Activated naive CD8-positive, alpha-beta T cell treated with anti-CD3 and anti-CD28 coated beads, Interleukin-2, amount 10 ng/mL, durations not matched to agents 7 days and 5 days (primary cell): ENCODE measurements at places on chromosomes 2 and 18.

GRCh38 chr2:57105694-57106093 lies 921.9 kb downstream of the CCDC85A start:
- no peak for DNase-seq

DNA sequence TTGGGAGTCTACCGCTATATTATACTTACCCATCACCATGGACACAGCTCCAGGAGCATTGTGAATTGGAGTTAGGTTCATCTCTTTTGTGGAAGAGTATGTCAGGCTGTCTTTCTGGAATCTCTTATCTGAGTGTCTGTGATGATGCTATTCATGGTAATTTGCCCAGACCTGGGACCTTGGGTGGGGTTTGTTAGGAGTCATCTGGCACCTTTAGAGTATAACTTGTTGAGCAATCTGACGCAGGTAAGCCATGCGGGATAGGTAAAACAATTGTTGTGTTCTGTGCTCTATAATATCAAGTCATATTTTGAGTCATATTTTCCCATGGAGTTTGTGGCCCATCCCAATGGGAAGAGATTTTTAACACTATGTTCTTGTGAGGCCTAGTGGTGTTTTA lies 49.7 kb upstream of the MAPRE2 start:
- no peak for DNase-seq

- DNase-seq, result no peak
Measured at GRCh38 chr18:59633961-59634485, 63.2 kb downstream of the CCBE1 start.

- DNase-seq, result peak; percentile 21
Measured at GRCh38 chr2:95005726-95006125, 19.8 kb upstream of the MAL start.

GRCh38 chr2:201275069-201275468 lies 14.7 kb downstream of the CASP8 start:
- DNase-seq, result no peak

DNA sequence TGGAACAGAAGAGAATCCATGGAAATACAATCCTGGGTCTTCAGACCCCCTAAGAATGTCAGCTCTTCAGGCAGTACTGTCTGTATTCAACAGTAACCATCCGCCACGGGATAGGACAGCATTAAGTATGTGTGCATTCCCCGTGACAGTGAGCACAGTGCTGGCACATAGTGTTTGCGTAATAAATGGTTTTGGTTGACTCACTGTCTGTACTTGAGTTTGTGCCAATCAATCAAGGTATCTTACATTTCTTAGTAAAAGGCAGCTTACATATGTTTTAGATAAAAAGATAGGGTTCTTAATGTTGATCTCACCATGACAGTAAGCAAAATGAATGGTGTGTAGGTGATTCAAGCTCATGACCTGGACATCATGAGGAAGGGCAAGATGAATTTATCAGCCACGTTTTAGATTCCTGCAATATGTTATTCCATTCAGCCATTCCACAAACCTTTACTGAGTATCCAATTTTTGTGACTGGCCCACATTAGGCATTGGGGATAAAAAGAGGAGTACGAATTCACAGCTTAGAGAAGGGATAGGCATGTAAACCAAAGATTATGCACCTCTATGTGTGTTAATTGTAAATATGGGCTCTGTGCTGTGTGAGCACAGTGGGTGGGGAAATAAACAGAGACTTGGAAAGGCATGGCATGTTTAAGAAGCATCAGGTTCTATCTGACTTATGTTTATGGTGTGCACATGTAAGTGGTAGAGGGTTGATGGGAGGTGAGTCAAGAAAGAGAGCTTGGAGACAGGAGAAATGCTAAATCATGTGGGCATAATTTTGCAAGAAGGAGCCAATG lies 258.8 kb downstream of the SLC8A1 start:
- no peak for DNase-seq

DNA sequence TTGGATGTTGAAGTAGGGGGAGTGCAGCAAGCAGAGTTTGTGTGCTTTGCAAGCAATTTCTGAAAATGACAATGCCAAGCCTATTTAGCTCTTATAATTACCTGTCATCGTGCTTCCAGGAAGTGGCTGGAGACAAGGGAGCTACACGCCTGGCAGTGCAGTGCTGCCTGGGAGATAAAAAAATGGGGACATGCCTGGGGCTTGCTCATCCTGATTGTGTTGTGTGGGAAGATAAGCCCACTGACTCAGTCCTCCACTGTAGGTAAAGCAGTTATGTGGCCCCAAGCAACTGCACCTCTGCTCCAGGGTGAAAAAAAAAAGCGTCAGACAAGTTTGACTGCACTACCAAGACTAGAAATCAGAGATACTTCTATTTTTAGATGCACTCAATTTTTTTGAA lies 396.9 kb upstream of the NXPH2 start:
- no peak for DNase-seq

DNA sequence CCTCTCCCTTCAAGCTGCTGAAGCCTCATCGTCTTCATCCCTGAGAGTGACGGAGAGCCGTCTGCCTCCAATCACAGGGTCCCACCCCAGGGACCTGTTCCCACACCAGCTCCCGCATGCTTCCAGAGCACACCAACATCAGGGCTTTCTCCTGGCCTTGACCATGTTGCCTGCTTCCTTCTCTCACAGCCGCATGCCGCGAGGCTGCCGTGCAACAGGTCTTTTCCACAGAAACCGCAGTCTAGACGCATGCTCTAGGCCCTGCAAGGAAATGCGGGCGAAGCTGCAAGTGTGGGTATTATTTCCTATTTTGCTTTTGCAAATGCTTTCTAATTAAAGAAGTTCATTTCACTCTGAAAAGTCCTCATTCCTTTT lies 277.8 kb downstream of the EIPR1 start:
- DNase-seq, result no peak

- no peak for DNase-seq
Measured at GRCh38 chr18:74184875-74185274, 36.6 kb downstream of the TIMM21 start.

GRCh38 chr18:50055488-50055887 lies 139.5 kb downstream of the MYO5B start:
- no peak for DNase-seq

- no peak for DNase-seq
Measured at GRCh38 chr2:101704046-101704466, 6.5 kb downstream of the MAP4K4 start.

DNA sequence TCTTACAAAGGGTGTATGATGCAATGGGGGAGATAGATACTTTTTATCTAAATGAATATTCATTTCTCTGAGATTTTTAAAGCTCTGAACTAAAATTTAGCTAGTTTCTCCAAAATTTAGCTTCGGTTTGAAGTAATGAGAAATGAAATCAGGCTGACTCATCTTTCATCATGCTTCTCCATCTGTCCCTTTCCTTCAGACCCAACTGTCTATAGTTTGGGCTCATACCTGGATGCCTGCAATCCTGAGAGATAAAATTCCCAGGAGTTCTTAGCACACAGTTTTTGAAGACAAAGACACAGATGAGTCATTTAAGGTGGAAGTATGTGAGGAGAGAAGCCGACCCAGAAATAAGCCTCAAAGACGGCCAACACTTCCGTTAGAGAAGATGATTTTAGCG lies 336.4 kb upstream of the CDH20 start:
- DNase-seq, result no peak

- no peak for DNase-seq
Measured at GRCh38 chr2:191351298-191351697, 106.1 kb downstream of the MYO1B start.

DNA sequence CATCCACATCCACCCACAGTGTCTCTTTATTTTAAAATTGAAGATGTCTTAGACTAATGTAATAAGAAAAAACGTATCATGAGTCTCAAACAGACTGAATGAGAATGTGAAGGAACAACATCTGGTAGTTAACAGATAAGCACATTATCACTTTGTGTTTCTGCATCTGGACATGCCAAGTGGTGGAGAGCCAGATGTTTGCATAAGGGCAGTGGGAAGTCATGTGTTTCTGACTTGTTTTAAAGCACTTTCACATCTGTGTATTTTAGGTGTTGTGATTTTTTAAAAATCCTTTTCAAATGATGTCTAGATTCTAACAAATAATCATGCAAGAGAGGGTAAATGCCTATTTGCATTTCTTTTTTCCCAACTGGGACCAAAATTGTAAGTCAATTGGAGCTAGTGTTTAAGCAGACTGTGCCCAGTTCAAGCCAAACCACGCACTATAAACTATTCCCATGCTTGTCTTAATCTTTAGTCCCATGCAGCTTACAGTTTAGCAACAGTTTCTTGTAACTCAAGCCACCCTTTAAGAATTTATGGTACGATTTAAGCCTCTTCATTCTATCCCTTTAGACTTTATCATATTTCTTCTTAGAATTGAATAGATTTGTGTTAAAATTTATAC lies 272.7 kb upstream of the DOK6 start:
- no peak for DNase-seq

GRCh38 chr2:201638326-201638725 lies 5.0 kb downstream of the TMEM237 start:
- no peak for DNase-seq

DNA sequence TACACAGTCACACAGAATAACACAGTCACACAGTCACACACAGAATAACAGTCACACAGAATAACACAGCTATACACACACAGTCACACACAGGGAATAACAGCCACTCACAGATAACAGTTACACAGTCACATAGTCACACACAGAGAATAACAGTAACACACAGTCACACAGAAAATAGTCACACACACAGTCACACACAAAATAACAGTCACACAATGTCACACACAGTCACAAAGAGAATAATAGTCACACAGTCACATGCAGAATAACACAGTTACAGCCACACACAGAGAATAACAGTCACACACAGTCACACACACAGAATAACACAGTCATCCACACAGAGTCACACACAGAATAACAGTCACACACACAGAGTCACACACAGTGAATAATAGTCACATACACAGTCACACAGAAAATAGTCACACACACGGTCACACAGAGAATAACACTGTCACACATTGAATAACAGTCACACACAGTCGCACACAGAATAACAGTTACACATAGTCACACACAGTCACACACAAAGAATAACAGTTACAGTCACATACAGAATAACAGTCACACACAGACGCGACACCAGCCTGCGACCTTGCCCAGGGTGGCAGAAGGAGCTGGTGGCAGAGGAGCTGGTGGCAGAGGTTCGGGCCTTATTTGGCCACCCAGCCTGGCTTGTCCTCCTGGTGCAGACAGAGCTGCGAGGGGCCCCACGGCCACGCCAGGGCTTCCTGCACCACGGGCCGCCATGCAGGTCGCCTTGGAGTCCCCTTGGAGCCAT lies 51.3 kb downstream of the RAMP1 start:
- peak; percentile 16 for DNase-seq

- DNase-seq, result no peak
Measured at GRCh38 chr2:71742953-71743601, 289.7 kb downstream of the DYSF start.

GRCh38 chr2:129935118-129935517 lies 44.3 kb upstream of the RAB6C start:
- no peak for DNase-seq

GRCh38 chr2:134933732-134934131 lies 15.1 kb downstream of the CCNT2 start:
- DNase-seq, result no peak

GRCh38 chr2:10309286-10309685 lies 6.6 kb downstream of the HPCAL1 start:
- DNase-seq, result no peak

GRCh38 chr2:147490401-147491261 lies 354.2 kb upstream of the ACVR2A start:
- no peak for DNase-seq

DNA sequence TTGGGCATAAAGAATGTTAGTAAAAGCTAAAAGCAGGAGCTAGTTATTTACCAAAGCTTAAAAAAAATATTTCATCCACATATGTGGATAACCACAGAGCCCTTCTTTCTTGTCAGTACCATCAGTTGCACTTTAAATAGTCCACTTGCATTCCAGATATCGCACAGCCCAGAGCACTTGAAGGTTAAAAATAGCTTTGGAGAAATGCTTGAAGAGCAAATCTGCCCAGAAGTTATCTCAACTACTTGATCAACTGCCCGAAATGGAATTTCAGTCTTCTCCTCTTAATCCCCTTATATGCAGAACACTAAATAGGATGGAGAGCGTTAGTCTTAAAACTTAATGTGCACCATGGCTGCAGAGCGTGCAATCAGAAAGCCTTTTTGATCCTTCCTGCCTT lies 148.3 kb downstream of the PLEKHA3 start:
- DNase-seq, result no peak

- no peak for DNase-seq
Measured at GRCh38 chr2:105990624-105991023, 203.5 kb downstream of the UXS1 start.

DNA sequence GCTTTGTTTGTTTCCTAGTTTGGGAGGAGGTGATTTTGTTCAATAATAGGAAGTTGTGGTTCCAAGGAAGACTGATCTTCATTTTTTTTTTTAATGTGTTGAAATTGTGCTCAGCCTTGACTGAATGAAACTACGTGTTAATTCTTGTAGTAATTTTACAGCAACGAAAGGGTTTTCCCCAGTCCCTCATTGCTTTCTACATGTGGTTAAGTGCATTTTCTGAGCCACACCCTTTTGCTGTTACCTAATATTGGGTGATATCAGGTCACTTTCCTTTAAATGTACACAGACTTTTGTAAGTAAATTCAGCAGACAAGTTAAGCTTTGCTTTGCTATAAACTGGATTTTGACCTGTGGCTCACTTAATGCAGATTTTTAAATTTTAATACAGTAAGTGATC lies 73.6 kb downstream of the OTX1 start:
- DNase-seq, result no peak

GRCh38 chr2:199596549-199596948 lies 138.8 kb upstream of the SATB2 start:
- DNase-seq, result no peak

GRCh38 chr2:75098856-75099255 lies 100.5 kb downstream of the TACR1 start:
- DNase-seq, result no peak

GRCh38 chr18:30139631-30140287 lies 902.8 kb downstream of the DSC3 start:
- DNase-seq, result no peak

- no peak for DNase-seq
Measured at GRCh38 chr2:121688820-121689219, 39.6 kb upstream of the CLASP1 start.

DNA sequence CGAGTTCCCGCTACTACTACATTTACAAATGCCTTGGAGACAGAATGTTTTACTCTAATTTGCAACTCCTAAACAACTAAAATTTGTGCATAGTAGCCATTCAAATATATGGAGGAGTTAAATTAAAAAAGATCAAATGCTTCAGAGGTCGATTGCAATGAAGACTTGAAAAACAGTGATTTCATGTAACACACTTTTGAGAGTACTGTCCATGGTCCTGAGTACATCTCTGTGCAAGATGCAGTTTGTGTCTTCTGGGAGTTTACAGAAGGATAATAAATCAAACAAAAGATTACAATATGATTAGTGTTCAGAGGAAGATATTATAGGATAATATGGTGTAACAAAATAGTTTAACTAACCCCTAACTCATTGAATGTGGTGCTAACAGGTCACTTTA lies 894.7 kb downstream of the TMEM182 start:
- DNase-seq, result no peak

- DNase-seq, result no peak
Measured at GRCh38 chr18:1149709-1150108, 245.0 kb downstream of the ADCYAP1 start.
